ENCODE measurements at places on chromosomes 12 and 14.

DNA sequence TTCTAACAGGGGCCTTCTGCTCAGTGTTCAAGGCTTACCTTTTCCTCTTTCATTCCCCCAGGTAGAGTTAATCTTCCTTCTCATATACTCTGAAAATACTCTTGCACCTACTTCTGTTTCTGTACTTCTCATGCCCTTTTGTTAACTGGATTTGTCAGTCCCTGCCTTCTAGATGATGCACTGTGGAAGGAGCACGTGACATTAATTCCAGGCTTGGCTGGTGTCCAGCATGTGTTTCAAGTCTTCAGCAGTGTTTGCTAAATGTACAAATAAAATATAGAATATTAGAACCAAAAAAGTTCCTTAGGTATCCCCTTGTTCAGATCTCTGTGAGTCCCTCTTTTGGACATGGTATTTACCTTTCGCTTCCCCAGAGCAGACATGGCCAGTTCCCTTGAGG, 27.9 kb upstream of the EVL start:
- DNase-seq: no peak

DNA sequence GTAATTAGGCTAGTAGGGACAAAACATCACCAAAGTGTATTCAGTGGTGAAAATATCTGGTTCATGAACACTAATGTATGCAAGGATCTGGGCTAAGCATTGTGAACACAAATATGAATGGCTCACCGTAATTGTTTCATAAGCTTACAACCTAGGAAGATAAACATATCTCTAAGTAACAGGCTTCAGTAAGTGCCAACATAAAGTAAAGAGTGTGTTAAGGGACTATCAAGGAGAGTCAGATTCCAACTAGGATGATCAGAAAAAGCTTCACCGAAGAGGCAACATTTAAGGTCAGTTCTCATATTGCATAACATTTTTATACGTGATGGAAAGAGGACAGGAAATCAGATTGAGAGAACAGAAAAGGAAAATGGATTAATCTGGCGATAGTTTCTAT, 29.4 kb downstream of the ABCC9 start:
- DNase-seq: no peak

- DNase-seq: no peak
These were observed 32.9 kb downstream of the ZFHX2 start for GRCh38 chr14:23518709-23519108.

- peak; percentile 94 for DNase-seq
These were observed 34.7 kb upstream of the SLC2A3 start for GRCh38 chr12:7970475-7971252.

- DNase-seq: no peak
These were observed 232.8 kb upstream of the SEL1L start for GRCh38 chr14:81766321-81766915.

- DNase-seq: no peak
These were observed at the start of gene FOXG1 for GRCh38 chr14:28766469-28766955. TSS of gene FOXG1 (plus strand) at chr14:28766787. CDS start at chr14:28767280, 493 bp downstream.

- DNase-seq: no peak
These were observed 159.3 kb downstream of the PDE3A start for GRCh38 chr12:20527417-20528163.

DNA sequence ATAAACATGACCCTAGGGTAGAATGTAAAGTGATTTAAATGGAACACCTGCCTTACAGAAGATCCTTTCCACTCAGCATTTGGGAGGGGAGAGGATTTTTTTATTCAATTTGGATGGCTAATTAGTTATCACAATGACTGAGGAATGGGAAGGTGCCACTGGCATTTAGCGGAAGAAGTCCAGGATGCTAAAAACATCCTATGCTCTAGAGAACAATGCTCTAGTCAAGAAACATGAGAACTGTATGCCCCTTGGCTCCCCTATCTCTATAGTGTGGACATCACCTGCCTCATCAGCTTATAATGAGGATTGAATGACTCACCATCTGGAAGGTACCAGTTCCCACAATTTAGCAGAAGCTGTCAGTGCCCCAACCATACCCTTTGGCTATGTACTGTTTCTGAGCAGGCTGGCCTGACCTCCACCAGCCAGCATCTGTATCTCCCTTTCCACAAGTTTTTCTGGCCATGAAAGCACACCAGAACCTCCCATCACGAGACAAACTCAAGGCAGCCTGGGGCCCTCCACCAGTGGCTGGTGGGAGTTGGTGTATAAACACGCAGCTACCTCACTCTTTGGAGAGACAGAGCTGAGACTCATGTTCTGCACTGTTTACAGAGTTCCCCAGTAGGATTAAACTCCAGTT, 109.7 kb upstream of the VASH1 start:
- no peak for DNase-seq

DNA sequence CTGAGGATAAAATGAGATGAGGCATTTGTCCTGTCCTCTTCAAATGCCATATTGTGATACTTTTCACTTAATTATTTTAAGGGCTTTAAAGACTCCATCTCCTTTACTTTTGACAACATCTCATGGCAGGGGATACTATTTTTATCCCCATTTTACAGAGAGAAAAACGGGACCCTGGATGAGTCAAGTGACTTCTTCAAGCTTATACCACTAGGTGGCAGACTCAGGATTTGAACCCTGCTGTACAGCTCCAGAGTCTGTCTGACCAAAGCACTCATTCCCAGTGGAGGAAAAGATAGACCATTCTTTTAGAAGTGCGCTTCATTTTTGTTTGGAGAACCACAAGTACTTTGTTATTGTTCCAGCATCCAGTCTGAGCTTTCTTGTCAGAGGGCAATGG, 1.7 kb upstream of the SMOC1 start:
- peak; percentile 24 for DNase-seq

- no peak for DNase-seq
These were observed 19.3 kb upstream of the CCER1 start for GRCh38 chr12:90974286-90974685.

DNA sequence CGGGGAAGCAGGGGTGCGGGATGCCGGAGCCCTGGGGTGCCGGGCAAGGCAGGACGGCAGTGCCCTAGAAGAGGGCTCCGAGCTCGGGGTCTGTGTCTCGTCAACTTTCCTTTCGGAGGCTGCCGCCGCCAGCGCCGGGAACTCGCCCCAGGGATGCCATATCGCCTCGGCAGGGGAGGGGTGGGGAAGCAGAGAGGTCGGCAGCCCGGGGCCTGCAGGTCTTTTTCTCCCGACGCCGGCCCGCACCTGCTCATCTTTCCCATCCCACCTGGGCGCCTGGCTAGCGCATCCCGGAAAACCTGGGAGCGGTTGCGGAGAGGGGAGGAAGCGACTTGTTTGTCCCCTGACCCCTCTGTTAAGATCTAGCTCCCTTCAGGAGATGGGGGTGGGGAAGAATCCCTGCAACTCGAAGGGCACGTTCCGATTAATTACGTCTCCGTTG, 547 bp downstream of the CNTN1 start:
- no peak for DNase-seq

DNA sequence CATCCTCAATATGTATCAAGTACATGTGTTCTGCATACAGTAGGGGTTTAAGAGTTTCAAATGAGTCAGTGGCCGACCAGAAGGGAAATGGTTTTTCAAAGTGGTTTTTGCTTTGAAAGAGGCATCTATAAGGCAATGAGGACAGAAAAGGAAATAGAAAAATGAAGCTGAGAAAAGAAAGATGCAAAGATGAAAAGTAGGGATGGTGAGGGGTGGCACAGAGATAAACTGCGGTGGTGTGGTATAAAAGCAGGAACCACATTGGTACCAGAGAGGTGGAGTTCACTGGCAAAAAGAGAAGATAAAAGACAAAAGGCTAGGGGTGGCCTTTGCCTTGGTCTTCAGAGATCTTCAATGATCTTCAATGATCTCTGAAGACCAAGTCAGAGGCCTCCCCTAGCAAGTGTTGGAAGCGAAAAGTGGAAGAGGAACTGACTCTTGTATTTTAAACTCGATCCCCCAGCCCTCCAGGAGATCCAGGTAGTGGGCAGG, 144.0 kb upstream of the KRR1 start:
- DNase-seq: peak; percentile 70

DNA sequence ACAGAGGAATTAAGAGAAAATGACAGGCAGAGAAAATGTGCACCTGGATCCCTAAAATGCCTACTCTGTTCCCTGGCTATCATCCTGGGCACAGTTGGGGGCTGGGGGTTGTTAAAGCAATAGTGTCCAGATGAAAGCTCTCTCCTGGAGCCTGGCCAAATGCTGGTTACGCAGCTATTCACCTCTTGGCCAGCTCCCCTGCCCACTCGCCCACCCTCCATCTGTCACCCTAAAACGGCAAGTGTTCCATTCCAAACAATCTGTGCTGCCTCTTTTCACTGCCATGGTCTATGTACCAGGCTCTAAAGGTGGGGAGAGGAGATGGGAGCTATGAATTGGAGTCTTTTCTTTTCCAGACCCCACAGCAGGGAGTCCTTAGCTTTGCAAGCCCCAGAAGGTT, 24.7 kb upstream of the NPFF start:
- no peak for DNase-seq

DNA sequence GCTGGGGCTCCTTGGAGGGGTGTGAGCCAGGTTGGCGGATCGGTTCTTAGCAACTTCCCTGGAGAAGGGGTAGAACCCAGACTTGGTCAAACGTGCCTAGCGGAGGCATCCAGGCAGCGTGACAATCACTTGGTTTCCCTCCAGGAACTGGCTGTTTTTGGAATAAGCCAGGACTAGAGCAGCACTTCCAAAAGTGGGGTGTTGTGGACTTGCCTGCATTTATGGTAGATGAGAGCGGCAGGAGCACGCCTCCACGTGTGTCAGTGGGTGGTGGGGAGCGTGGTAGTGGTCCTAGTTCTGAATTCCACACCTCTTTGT, 2.8 kb downstream of the PRMT8 start:
- no peak for DNase-seq

GRCh38 chr14:91082282-91082681, 21.8 kb upstream of the RPS6KA5 start:
- no peak for DNase-seq

GRCh38 chr12:8658346-8658745, 4.3 kb downstream of the MFAP5 start:
- no peak for DNase-seq

DNA sequence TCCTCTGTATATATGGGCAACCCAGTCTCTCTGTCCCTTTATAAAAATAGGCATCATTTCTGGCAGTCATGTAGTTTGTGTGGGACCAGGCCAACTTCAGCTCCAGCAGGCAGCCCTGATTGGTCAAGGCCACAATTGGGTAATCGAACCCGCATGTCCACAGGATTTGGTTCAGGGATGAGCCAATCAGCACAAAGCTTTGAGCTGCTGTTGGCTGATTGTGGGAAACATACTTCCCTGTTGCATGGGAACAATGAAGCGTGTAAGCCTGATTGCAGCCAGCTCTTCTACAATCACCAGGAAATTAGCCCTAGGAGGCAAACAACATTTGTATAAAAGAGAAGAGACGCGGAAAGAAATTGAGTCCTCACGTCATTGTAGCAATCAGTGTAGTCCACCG, 328.6 kb downstream of the PCNX1 start:
- DNase-seq: no peak

GRCh38 chr12:126343321-126343720, 1278.1 kb downstream of the AACS start:
- DNase-seq: no peak

DNA sequence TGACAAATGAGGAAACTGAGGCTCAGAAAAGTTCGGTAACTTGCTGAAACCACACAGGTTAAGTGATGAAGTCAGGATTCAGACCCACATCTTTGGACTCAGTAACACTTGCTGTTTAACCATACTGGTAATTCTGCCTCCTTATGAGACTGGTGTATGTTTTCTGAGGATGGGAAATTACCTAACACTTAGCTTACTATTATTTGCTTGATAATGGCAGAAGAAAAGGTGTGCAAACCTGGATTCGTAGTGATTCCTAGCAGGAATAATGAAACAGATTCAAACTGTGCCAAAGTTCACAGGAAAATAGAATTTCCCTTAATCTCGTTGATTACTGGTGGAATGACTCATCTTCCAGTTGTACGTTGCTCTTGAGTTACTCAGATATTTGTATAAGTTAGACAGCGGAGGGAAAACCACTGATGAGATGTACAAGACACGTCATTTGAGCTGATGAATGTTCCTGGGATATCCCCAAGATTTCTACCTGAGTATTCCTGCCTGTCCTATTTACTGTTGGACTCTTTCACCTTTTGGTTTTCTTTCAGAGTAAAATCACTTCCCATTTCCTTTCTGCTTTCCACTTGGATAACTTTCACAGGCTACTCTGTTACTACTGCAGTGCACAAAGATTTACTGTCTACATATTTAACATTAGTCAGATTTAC, 37.5 kb downstream of the PRORP start:
- peak; percentile 53 for DNase-seq

GRCh38 chr14:49619730-49620129, 696 bp downstream of the RPL36AL start:
- DNase-seq: no peak

DNA sequence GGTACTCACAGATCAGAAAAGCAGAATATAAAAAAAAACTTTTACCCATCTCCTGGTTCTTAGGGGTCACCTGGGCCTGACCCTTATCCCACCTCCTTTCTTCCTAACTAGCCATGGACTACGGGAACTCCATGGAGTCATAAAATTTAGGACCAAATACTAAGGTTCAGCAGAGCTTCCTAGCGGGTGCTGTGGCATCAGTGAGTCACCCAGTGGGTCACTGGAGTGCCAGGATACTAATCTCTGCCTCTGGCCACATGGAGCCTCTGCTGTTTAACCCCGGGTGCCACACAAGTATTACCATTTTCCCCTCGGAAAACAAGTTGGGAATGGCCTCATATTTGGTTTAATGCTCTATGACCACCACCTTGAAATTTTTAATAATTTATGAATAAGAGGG, 6.9 kb downstream of the ZBTB39 start:
- DNase-seq: no peak

DNA sequence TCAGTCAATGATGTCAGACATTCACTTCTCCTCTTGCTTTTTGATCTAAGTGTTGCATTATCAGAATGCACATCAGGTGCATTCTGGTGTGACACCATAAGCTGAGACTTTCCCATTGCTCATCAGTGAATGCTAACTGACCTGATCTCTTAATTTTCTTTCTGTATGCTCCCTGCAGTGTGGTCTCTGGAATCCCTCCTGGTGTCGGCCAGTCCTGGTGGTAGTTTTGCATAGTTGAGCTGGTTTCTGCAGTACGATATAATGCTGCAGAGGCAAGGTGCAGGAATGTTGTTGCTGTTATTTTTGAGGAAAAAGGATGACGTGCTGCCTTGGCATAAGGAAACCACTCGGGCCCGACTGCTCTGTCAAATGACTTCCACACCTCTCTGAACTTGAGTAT, 11.0 kb upstream of the SRP54 start:
- DNase-seq: no peak

GRCh38 chr14:103700753-103701490, 14.3 kb downstream of the XRCC3 start:
- no peak for DNase-seq

- no peak for DNase-seq
These were observed 59.1 kb downstream of the FBXW8 start for GRCh38 chr12:116969615-116970585.

- DNase-seq: no peak
These were observed 285.0 kb downstream of the SLC6A15 start for GRCh38 chr12:84627593-84627992.

DNA sequence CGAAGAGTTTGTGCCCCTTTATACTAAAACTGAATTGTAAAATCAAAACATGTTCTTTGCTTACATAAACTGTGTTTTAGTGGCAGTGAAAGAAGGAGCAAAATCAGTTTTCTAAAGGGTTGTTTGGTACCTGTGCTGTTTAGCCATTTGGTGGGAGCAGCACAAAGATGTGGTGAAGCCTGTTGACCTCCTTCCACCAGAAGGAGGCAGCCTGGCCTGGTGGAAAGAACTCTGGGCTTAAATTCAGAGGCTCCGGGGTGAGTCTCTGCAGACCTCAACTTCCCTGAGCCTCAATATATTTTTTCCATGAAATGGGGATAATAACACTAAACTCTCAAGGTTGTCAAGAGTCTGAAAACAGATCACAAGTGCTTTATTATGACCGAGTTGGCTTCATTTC, 502.5 kb downstream of the VRK1 start:
- DNase-seq: peak; percentile 35
